ENCODE measurements at places on chromosomes 12 and 14.

GRCh38 chr14:54537651-54538050 is 27.9 kb downstream of the CGRRF1 start:
- no peak for DNase-seq

DNA sequence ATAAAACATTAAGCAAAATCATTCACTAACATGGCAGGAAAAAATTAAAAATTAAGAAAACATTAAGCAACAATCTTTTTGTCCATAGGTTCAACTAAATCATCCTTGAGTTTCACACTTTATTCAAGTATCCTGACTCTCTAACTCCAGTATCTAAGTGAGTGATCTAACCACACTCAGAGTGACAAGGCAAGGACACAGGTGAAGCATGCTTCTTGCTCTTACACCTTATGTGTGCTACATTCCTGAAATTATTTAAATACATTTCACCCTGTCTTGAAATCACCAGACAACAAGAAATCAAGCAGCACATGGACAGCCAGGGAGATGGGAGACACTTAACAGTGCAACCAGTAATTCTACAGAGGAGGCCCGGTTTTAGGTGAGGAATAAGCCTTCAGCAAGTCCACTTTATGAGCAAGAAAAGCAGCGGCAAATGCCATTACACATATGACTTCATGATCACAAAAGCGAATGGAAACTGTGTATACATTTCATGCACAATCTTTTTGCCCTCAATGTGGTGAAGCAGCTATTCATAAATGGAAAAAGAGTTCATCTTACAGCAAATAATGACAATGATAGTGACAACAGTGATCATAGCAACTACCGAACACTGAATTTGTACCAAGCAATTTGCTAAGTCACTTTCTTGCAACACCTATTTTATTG is 37.4 kb downstream of the PHLDA1 start:
- DNase-seq: no peak

GRCh38 chr12:93990832-93991803 is 157.3 kb upstream of the PLXNC1 start:
- DNase-seq: no peak

DNA sequence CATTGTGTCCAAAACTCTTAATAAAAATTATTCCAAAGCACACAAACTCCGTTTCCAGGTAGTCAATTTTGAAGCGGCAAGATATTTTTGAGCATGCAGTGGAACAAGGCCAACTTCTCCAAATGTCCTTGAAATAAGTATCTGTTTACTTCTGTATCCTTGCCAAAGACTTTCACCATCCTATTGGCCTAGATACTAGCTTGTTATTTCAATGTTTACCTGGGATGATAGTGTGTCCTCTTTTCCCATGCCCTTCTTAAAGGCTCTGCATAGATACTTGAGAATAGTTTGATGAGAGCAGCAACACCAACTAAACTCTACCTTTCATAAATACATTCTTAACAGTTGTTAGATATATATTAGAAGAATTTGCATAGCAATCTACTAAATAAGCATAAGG is 160.9 kb downstream of the KCNC2 start:
- no peak for DNase-seq

DNA sequence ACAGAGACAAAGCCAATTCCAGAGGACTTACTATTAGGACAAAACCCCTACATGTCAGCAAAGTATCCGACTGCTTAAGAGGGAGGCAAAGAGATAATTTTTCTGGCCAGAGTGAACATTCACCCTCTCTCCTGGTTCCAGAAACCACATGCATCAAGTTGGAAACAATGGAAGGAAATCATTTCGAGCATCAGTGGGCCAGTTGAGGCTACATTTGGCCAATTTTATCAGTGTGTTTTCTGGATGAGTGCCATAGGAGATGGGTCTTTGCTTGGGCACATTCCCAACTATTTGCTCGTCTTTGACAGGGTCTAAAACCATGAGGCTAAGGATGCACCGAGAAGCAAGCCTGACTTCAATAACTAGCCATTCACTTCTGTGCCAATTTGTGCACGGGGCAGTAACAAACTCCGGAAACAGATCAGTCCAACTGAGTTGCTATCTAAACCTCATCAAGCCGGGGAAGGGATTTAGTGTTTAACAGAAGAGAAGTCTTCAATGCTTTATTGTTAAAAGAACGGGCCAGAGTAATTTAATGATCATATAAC is 17.4 kb downstream of the EGLN3 start:
- DNase-seq: no peak
